ENCODE measurements at places on chromosomes 2 and 18.

- DNase-seq, result no peak
These were observed 15.3 kb downstream of the CROCC2 start for GRCh38 chr2:240921311-240921994.

GRCh38 chr2:105934467-105934866 lies 189.8 kb downstream of the NCK2 start:
- no peak for DNase-seq

DNA sequence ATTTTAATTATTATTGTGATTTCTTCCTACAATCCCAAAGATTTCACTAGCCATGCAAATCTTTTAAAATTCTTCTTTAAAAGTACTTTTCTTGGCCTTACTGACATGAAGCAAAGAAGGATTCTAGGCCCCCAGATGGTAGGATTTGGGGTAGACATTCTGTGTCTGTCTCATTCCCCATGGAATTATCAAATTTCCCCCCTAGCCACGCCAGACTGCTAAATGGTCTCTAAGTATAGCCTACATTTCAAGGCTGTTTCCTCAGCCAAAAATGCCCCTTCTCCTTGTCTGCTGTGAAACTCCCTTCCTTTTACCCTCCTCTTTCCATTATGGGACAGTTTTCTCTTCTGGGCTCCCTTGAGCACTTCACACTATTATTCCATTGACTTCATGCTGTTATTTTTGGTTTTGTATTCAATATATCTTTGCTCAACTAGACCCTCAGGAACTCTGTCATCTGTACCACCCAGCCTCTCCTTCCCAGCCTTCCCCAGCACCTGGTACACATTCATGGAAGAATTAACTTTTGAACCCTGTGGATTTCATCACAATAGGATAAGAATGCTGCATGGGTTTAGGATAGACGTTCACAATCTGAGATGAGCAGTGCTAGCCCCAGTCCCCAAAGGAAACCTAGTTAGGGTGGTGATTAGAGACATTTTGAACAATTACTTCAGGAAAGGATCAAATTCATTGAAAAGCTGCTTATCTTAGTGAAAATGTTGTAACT lies 21.5 kb upstream of the CYP1B1 start:
- no peak for DNase-seq

DNA sequence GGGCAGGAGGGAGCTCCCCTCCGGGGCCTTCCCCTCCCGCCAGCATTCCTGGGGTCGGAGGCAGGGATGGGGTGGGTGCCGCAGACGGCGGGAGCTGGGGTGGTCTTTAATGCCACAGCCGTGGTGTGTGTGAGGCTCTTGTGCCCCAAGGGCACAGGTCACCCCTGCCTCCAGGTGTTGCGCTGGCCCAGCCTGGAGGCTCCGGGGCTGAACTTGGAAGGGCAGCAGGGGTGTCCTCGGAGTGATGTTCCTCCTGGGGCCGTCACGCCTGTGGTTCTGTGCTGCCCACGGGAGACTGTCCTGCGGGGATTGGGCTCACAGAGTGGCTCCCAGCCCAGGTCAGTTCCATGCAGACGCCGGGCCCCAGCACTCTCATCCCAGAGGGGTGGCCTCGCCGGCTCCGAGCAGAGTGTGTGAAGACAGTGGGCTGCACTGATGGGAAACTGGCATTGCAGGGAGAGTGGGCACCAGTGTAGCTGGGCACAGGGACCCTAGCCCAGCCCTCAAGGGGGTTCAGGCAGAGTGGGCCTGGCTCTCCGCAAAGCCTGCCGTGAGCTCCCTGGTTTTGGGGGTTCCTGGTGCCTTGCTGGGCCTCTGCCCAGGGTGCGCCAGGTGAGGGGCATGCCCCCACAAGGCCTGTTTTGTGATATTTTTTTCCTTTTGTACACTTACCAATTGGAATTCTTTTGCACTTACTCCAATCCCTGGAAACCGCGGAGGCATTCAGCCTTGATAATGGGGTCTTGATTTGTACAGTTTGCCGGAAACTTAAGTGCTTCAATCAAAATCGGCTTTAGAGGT lies 56.7 kb downstream of the NFATC1 start:
- DNase-seq, result no peak

DNA sequence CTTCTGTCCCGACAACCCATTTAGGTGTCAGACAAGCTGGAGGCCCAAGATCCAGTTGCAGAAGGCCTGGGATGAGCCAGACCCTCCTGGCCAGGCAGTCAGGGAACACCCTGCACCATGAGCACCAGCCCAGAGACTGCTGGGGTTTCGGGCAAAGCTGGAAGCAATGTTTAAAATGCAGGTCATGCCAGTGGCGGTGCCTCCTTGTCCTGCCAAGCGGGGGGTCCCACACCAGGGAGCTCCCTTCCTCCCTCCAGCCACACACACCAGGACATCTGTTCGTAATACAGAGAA lies 230.2 kb downstream of the ATAD2B start:
- DNase-seq, result no peak

DNA sequence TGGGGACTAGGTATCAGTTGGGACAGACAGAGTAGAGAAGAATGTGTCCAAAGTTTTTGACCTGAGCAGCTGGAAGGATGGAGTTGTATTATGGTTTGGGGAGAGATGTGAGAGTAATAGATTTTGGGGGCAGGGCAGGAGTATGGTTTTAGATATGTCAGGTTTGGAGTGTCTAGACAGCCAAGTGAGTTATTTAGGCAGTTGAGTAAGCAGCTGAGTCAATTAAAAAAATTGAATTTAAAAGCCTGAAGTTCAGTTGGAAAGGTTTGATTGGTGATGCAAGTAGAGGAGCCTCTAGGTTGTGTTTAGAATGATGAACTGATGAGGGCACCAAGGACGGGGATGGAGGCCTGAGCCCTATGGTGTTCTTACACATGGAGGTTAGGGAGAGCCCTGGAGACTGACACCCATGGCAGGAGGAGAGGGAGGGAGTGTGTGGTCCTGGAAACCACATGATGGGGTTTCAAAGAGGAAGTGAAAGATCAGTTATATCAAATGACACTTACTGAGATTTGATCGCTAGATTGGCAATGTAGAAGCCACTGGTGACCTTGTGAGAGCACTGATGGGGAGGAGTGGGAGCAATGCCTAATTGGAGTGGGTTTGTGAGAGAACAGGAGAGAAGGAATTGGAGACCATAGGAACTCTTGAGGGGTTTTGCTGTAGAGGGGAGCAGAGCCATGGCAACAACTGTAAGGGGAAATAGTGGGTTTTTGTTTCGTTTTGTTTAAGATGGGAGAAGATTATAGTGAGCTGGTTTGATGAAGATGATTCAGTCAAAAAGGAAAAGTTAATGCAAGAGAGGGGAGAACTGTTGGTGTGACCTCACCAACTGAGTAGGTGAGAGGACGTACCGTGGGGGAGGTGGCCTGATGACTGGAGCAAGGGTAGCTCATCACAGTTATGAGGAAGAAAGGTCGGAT lies 10.3 kb downstream of the ITGA6 start:
- no peak for DNase-seq

DNA sequence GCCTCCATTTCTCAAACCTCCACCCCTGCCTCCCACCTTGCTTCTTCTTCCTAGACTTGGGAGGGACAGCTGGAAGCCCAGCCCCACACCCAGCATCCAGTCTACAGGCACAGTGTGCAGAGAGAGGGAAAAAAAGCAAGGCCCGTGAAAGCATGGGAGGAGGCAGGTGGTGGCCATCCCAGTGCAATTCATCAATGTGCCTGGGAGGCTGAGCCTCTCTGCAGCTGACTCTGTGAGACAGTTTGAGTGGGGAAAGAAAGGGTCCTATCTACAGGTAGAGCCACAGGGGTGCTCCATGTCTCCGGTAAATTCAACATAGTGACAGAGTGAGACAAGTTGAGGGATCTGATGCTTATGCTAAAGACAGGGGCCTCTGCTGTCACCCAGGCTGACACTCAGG lies 340.6 kb downstream of the DYSF start:
- no peak for DNase-seq

DNA sequence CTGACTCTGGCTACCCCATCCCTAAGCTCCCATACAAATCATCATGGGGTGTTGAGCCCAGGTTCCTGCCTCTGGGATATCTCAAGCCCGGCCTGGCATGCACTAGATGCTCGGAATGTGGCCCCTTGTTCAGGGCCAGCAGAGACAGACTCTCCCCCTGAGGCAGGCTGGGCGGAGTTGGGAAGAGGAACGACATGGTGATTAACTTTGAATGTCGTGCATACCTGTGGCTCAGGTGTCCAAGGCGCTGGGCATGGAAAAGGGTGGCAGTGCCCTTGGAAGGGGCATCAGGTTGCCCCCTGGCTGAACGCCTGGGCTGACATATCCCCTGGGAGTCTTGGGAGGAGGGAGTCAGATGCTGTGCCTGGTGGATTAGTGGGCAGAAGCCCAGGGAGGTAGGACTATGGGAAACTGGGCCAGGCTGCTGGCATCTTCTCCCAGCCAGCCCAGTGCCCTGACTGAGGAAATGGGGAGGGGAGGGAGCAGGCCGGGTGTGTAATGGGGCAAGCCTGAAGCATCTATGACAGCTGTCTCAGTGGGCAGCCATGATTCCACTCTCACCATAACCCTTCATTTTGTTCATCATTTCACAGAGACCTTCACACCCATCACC lies 57.8 kb upstream of the OTOF start:
- no peak for DNase-seq

DNA sequence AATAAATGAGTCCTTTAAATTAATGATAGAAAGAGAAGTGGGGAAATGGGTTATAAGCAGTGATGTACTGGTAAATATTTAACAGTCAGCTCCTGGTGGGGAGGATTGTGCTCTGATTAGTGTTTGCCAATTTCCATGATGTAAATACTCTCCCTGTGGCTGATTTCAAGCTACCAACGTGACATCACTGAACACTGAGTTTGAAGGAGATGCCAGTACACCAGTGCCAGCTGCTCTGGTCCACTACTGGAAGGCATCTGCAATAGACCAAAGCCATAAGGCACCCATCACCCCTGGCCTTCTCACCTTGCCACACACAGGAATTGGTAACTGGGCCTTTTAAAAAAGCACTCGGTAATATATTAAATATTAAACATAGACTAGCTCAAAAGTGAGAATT lies 77.7 kb downstream of the TGOLN2 start:
- no peak for DNase-seq

DNA sequence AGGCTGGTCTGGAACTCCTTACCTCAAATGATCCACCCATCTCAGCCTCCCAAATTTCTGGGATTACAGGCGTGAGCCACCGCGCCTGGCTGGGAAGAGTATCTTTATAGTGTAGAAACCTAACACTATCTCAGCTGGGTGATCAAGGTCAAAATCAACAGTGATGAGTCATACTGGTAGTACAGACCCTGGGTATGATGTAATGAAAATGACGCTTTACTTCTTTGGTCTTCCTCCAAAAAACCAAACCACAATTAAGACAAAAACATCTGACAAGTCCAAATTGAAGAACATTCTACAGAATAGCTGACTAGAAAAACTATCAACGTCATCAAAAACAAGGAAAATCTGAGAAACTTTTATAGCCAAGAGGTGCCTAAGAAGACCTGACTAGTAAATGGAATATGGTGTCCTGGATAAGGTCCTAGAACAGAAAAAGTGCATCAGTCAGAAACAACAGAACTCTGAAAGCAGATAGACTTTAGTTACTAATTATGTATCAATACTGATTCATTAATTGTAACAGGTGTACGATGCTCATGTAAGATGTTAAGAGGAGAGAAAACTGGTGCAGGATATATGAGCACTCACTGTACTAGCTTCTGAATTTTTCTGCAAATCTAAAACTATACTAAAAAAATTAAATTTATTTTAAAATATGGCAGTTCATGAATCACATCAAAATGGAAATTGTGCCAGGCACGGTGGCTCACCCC lies 25.4 kb downstream of the PDCL3 start:
- DNase-seq, result no peak

GRCh38 chr2:48574353-48575287 lies 43.0 kb upstream of the GTF2A1L start:
- no peak for DNase-seq

DNA sequence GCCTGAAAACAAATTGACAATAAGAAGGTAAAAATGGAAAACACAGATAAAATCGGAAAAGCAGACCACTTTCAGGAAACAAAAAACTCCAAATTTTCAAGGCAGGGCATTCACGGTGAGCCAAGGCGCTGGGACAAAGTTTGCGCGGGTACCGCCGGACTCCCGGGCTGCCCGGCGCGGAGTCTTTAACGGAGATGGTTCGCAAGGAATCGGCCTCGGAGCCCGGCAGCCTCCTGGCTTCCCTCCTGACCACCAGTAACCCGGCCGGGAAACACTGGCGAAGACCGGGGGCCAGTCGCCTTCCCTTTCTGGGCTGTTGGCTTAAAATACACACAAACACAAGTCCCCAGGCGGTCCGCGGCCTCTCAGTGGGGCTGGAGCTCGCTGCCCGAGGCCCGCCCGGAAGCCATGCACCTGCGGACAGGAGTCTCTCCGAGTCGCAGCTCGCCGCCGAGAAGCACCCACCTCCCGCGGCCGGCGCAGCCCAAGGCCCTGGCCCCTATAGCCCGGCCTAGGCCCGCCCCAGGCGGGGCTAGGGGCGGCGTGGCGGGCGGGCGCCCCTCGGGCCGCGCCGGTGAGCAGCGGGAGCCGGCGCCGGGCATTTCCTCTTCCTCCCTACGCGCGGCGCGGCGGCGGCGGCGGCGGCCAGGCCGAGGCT lies 622 bp upstream of the KCMF1 start:
- peak; percentile 37 for DNase-seq

GRCh38 chr2:75505012-75505411 lies 55.7 kb downstream of the EVA1A start:
- DNase-seq, result no peak

GRCh38 chr2:240686460-240686859 lies 3.8 kb upstream of the AQP12B start:
- DNase-seq, result peak; percentile 67

DNA sequence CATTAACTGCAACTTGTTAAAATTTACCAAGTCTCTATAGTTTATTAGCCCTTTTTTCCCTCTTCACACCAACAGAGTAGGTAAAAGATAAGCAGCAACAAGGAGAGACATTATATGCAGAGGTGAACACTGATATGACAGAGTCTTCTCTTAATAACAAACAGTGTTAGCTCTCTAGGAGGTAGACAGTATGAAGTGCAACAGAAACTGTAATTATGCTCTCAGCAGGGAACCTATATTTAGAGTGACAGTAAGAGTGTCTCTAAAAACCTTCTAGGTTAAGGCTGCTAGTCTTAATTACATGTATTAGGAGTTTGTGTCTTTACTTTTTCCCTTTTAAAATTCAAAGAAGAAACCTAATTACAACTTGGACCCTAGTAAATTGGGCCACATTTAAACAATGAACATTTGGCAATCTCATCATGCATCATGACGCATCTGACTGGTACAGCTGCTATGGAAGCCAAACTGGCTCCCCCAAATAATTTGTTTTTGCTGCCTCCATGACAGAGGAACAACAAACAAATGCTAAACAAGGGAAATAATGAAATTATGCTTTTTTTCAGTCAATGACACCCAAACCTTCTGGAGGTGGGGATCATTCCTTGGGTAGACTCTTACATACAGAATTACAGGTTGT lies 69.9 kb upstream of the MMADHC start:
- no peak for DNase-seq

GRCh38 chr2:238502956-238503791 lies 76.4 kb downstream of the ASB1 start:
- no peak for DNase-seq

DNA sequence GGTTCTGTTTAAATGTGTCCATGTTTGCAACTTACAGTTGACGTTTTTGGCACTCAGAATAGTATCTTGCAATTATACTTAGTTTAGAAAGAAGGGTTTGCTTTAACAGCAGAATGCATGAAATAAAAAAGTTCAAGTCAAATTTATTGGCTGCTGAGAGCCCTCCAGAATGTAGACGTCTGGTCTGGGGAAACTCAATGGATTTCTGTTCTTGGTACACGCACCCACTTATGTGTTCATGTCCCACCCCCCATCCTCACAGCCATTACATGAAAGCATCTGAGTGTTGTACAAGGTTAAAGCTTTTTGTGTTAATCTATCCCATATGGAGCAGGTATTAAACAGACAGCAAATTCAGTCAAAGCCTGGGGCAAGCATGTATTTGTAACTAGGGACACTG lies 219.5 kb downstream of the SOX11 start:
- no peak for DNase-seq
